Fibroblast of the conjunctiva (primary cell): ENCODE measurements at places on chromosomes 6 and 20.

DNA sequence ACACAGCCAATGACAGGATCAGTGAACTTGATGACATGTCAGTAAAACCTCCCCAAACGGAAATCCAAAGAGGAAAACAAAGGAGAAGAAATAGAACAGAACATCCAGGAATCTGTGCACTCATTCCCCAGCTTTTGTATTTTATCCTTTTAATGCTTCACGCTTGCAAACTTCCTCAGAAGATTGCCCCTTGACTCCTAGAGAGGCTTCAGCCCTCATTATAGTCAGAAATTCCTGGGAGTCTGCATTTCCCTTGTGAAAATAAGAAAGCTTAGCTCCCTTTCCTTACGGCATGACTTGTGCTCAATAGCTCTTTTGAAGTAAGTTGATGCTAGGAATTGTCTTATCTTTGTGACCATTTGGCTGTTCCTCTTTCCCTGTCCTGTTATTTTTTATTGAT lies 313.6 kb upstream of the OPRM1 start:
- DNase-seq = no peak

GRCh38 chr20:59848182-59848581 lies 85.3 kb downstream of the SYCP2 start:
- DNase-seq = no peak

DNA sequence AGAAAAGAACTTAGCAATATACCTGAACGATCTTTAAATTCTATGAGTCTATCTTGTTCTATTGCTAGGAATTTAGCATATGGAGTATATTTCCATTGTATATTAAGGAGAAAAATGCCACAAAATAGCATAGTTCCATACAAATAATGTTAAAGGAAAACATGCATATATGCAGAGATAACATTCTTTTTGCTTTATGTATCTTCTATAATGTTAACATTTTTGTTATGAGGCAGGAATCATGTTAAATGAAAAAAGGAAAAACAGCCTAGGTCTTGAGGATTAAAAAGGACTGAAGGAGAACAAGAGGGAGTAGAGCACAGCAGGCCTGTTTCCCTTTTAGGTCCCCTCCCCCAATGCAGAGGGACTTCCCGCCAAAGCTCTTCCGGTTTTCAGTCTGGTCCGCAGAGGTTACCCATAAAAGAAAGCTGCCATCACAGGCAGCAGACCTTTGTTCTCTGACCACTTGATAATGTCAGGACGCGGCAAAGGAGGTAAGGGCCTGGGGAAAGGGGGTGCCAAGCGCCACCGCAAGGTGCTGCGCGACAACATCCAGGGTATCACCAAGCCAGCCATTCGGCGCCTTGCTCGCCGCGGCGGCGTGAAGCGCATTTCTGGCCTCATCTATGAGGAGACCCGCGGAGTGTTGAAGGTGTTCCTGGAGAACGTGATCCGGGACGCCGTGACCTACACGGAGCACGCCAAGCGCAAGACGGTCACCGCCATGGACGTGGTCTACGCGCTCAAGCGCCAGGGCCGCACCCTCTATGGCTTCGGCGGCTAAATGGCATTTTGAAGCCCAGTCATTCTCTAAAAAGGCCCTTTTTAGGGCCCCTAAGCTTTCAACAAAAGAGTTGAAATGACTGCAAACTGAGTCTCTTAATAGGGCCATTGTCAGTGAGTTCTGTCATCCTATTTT lies 108.4 kb upstream of the PRSS16 start:
- peak; percentile 79 for DNase-seq

DNA sequence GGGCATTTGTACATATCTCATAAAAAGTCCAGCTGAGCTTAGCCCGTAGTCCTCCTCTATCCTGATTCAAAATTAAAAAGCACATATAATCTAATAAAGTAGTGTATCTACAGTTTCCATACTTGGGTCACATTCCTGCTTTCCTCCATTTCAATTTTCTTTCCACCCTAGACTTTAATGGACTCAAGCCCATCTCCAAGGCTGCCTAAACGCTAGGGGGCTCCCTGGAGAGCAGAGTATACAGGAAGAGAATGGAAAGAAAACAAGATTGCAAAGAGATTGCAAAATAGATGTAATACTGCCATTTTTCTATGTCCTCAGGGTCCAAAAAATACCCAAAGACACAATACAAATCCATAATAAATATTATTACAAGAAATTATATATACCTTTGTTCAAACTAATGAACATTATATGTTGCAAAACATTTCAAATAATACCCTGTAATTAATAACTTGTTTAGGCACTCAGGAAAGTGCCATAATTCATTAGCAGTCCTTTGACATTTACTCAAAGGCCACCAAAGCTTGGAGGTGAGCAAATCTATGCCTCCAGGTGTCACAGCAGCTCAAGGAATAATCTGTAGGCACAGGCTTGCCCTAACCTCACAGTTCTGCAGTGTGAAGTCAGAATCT lies 2.4 kb upstream of the MCM3 start:
- DNase-seq = peak; percentile 70

DNA sequence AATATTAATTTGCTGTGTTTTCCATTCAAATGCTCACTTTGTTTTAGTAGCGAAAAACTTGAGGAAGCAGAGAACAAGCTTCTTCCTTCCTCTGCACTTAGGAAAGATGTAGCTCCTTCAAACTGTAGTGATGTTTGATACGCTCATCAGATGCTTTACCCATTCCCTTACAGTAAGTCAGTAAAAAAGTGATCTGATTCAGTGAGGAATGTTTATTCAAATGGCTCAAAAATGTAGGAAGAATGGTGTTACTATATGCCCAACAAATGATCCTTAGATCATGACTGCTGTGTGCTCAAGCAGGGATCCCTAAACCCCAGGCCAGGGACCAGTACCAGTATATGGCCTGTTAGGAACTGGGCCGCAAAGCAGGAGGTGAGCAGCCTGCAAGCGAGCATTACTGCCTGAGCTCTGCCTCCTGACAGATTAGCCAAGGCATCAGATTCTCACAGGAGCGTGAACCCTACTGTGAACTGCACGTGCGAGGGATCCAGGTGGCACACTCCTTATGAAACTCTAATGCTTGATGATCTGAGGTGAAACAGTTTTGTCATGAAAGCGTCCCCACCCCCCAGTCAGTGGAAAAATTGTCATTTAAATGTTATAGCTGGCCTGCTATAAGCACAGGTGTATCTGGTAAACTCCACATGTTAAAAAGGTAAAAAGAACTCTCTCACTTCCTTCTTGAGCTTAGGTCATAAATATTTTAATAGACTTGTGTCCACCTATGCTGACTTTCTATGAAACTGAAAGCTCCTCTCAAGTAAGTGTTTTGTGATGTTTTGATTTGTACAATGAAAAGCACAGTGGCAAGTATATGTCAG lies 187.2 kb downstream of the FOXC1 start:
- DNase-seq = no peak

GRCh38 chr6:112466373-112467151 lies 119.4 kb downstream of the RFPL4B start:
- DNase-seq = no peak

GRCh38 chr20:18314786-18315406 lies 26.6 kb downstream of the ZNF133 start:
- DNase-seq = no peak

GRCh38 chr20:20341371-20341770 lies 26.5 kb upstream of the INSM1 start:
- DNase-seq = no peak

DNA sequence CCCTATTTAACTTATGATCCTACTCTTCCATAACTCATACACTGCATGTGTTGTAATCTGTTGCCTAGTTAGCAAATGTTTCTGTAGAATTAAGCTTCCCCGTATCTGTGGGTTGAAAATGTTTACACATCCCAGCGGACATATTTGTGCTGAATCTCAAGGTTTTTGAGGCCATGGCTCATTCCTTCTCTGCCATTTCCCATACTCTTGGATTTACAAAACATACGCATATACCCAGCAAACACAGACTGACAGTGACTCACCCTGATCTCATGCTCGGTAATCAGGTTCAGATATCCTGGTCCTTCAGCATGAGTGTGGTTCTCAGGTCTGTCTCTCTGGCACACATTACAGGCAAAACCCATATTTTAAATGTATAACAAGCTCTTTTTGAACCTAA lies 58.7 kb downstream of the AGPAT4 start:
- DNase-seq = peak; percentile 92

- no peak for DNase-seq
These were observed 30.7 kb downstream of the PTPN1 start for GRCh38 chr20:50540620-50541605.

GRCh38 chr6:157631412-157631811 lies 191.6 kb upstream of the SNX9 start:
- no peak for DNase-seq

- no peak for DNase-seq
These were observed 50.8 kb upstream of the TAGAP start for GRCh38 chr6:159095616-159096015.

DNA sequence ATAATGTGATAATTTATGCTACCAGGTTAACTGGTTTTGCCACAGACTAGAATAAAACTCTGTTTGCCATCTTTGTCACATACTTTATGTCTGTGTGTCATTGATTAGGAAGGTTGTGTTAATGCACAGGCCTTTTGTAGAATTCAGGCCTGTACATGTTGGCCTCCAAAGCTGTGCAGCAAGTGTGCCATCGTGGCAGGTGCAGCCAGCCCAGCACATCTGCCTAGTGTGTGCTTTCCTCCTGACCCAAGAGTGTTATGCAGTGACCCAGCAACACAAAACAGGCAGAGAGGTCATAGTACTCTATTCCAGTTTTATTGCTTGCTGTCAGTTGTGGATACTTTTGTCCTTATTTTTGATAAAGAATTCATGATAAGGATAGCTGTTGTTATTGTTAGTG lies 3.7 kb downstream of the MAP3K4 start:
- no peak for DNase-seq
